SHP77 (cell line): ENCODE measurements at places on chromosomes 7 and 10.

DNA sequence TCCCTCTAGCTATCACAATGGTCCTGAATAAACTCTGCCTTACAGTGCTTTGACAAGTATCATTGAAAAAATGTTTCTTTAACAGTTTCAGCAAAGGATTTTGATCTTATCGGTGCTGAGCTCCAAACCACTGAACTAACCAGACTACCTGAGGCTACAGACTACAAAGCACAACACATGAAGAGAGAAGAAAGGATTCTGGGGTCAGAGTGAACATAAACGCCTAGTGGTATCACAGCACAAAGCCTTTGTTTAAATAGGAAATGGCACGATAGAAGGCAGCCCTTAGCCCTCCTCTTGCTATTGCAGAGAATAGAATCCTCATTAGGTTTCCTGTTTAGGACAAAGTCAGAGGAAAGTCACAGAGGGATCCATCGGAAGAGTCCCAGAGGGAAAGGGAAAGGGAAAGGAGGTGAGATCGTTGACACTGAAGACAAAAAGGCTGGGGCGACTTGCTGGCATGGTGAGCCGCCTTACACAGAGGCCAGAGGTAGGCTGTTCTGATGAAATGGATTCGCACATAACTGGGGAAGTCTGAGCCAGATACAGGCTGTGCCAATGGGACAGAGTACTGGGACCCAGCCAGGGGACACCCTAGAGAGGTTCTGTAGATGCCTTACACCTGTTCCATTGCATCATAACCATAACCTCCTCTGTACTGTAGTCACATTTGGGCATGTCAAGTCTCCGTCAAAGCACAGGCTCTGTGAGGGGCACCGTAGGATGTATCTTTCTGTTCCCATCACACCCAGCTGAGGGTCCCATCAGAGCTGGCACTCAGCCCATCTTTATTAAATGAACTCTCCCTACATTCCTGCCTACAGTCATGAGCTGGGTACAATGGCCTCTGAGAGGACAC is 71.5 kb downstream of the XPNPEP1 start:
- no peak for DNase-seq

- no peak for DNase-seq
Observed at GRCh38 chr7:73429622-73430505, 3.7 kb upstream of the FZD9 start.

DNA sequence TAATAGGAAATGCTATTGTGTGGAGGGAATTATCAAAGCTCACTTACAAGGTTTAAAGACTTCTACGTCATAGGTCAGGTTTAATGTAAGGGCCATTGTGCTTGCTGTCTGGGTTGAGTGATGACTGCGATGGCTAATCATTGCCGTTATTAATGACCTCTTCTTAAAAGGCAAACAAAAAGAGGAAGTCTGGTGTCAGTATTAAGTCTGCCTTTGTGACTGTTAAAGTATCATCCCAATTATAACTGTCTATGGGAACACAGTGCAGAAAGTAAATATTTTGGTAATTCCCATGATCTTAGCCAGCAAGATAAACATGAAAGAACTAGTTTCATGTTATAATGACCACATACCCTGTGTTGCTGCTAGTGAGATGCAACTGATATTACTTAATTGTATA is 382.4 kb downstream of the BBS9 start:
- DNase-seq, result no peak

DNA sequence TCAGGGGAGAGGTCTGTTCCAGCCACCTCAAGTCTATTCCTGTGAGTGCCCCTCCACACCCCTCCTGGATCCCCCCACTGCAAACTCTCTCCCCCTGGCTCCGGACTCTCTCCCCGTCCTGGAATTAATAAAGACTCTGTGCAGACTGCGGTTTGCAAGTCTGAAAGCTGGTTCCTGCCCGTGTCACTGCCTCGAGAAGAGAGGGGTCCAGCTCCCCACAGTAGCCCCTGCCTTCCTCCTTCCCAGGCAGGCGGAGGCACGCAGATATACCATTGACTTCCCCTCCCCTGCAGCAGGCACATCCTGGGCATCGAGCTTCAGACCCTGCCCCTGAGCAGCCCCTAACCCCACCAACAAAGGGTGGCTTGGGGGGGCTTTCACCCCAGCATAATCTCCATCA is 2.2 kb upstream of the ELN start:
- DNase-seq, result no peak

GRCh38 chr7:94612661-94613060 is 43.3 kb downstream of the SGCE start:
- DNase-seq, result no peak

DNA sequence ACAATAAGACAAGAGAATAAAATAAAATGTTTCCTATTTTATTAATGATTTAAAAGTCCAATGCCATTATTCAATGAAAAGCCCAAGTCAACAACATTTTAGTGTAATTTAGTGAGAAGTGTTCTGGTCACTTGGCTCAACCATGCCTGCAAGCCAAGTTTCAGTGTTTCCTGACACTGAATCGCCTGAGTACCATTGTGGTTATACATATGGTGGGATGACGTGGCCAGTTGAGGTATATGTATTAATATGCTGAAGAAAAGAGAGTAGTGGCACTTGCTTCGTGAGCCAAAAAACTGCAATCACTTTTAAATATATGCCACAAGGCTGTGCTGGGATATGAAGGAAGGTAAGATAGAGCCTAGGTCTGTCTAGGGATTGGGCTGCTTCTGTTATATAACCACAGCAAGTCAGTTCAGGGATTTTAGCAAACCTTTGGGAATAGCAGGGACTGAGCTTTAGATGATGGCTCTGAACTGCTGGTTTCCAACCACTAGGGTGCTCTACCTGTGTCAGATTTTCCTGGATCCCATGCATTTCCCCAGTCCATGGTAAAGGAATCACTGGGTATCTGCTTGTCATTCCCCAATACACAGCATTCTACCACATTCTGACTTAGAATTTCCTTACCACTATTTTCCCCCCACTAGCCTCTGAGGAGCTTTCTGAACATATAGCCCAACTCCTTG is 214.0 kb upstream of the PRPS1L1 start:
- DNase-seq, result no peak
